ENCODE measurements at places on chromosomes 11 and 22. TPM values are rescaled to one million over a fixed set of nuclear protein-coding genes. Genes with fewer than 3 reads are reported as not detected.

RBMXL2 gene
- not detected for total RNA-seq

DPP3 gene
- total RNA-seq: 66.7 TPM

APOL4 gene
- total RNA-seq: 2.7 TPM

MMP10 gene
- not detected for total RNA-seq

P2RX6 gene
- total RNA-seq: 2.0 TPM

EFCAB6 gene
- 2.6 TPM for total RNA-seq

MACROD1 gene
- 5.1 TPM for total RNA-seq

ANO9 gene
- total RNA-seq: not detected

SAC3D1 gene
- 4.1 TPM for total RNA-seq

SART1 gene
- 43.4 TPM for total RNA-seq

UQCC3 gene
- total RNA-seq: 9.1 TPM

SMIM38 gene
- not detected for total RNA-seq

JAML gene
- total RNA-seq: not detected

HORMAD2 gene
- total RNA-seq: not detected

TTC12 gene
- total RNA-seq: 17.2 TPM

DYNC2H1 gene
- 6.1 TPM for total RNA-seq

DUSP8 gene
- total RNA-seq: 3.2 TPM

ZNF215 gene
- total RNA-seq: 10.7 TPM

AKIP1 gene
- 51.1 TPM for total RNA-seq

OR51I1 gene
- not detected for total RNA-seq

POTEH gene
- total RNA-seq: 1.2 TPM

SOX10 gene
- not detected for total RNA-seq

CNTN5 gene
- 3.8 TPM for total RNA-seq

POU2AF1 gene
- total RNA-seq: not detected

ACTN3 gene
- not detected for total RNA-seq

DNA sequence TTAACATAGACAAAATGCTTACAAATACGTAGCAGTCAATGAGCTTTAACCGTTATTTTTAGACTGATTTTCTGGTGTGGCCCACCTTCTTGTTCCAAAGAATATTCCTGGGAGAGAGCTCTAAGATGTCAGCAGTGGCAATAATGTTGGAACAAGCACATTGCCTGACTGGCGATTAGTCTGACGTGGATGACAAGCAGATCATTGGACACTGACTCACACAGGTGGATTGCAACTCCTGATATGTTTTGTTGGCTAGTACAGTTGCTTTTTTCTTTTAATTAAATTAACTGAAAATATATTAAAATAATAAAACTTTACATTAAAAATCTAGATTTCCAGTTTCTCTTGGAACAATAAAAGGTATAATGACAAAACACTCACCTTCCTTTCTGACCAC, 78.0 kb downstream of the TENM4 start:
- no peak for DNase-seq

DNA sequence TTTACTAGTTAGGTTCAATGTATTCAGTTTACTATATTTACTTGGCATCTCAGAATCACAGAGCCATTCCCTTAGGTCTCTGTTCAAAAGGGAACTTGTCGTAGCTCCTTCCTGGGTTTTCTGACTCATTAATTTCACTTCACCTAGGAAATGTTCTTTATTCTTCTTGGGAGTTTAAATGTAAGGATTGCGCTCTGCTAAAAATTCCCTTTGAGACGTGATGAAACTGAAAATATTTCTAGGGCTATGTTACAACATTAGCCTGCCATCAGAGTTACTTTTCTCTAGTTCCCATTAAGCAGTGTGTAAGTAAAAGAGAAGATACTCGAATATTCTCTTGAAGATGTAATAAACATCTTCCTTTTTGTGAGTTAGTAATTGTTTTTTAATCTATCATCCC, 209.5 kb downstream of the CASP12 start:
- no peak for DNase-seq

DNA sequence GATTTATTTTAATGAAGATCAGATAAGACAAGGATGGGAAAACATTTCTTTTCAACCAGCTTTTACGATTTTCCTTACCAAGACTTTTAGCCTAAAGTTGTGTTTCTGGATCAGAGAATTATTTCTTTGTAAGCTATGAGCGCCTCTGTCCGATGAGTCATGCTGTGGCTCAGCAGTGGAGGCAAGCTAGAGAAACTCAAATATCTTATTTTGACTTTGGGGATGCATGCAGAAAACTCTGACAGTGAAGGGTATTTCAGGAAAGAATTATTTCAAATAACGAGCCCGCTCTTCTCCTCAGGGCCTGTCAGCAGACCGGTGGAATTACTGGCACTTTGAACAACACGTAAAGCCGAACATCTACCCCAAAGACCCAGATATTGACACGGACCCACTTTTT, 77.9 kb upstream of the OR5AK2 start:
- no peak for DNase-seq

GRCh38 chr11:35102267-35102666, 36.7 kb upstream of the CD44 start:
- DNase-seq: no peak

GRCh38 chr11:105582497-105582896, 27.4 kb upstream of the GRIA4 start:
- peak; percentile 66 for DNase-seq

DNA sequence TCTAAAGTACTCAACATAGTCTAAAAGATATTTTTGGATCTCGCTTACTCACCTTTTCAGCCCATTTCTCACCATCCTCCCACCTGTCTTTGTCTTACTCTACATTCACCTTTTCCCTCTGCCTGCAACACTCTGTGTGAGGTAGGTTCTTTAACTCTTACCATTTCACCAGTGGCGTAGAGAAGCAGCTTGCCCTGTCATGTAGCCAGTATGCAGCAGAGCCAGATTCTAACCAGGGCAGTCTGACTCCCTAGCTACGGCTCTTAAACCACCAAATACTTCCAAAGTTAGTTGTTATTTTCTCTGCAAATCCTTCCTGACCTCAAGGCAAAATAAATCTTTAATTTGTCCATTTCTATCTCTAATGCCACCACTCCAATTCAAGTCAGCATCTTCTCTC, 7.5 kb downstream of the ALG8 start:
- no peak for DNase-seq

GRCh38 chr22:30393322-30393680, 3.5 kb upstream of the SEC14L2 start:
- DNase-seq: no peak

GRCh38 chr11:65649656-65650546, 12.0 kb downstream of the SIPA1 start:
- DNase-seq: no peak

DNA sequence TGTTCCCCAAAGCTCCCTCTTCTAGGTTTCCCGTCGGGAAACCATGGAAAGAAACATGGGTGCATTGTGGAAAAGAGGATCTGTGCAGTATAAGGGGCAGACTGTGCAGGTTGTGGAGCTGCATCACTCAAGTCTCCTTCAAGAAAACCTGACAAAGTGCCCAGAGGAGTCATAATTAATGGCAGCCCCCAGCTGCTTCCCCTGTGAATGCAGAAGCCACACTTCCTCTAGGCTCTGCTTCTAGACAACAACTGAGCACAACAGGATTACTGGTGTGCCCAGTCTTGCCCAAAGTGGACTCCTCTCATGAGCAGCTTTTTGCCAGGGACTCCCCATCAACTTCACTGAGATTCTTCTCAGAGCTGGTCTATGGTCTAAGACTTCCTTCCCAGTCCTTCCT, 42.6 kb upstream of the SCUBE2 start:
- DNase-seq: no peak

GRCh38 chr11:126893796-126894195, 106.8 kb downstream of the KIRREL3 start:
- no peak for DNase-seq

- DNase-seq: no peak
Observed at GRCh38 chr22:46060292-46061123, 83.5 kb upstream of the WNT7B start.

DNA sequence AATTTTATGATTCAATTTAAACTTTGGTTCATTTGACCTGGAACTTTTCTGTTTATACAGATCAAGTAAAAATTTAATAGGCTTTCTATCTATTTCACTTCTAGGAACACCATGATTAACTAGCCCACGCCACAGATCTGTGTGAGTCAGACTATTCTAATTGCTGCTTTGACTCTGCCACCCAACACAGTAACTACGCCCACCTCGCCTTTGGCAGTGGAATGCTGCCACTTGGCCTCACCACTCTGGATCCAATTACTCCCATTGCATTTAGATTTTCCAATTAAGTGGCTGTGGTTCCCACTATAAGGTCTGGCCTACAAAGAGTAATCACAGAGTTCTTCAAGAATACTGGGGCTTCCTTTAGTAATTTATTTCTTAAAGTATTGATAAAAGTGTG, 46.6 kb upstream of the LIN7C start:
- DNase-seq: peak; percentile 40

- DNase-seq: no peak
Observed at GRCh38 chr11:128726458-128727139, 32.7 kb downstream of the FLI1 start.

DNA sequence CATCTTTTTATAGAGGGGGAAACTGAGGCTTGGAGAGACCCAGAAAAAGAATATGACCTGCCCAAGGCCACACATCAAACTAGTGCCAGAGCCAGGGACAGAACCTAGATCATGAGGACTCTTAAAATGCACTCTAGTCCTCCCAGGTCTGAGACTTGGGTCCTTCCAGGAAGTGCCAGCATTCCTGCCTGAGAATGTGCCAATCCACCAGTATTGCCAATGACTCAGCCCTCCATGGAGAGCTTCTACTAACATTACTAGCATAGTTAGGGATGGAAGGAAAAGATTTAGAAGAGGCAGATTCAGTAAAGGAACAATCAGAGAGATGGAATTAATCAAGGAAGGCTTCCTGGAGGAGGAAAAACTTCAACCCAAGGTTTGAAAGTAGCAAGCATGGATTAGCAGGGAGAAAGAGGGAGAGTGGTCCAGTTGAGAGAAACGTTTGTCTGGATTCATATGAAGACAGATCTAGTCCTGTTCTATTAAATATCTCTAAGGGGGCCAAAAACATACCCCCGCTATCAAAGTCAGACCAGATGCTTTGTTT, 20.1 kb upstream of the SMIM35 start:
- DNase-seq: peak; percentile 28

- DNase-seq: no peak
Observed at GRCh38 chr11:92739041-92739440, 230.4 kb upstream of the MTNR1B start.

DNA sequence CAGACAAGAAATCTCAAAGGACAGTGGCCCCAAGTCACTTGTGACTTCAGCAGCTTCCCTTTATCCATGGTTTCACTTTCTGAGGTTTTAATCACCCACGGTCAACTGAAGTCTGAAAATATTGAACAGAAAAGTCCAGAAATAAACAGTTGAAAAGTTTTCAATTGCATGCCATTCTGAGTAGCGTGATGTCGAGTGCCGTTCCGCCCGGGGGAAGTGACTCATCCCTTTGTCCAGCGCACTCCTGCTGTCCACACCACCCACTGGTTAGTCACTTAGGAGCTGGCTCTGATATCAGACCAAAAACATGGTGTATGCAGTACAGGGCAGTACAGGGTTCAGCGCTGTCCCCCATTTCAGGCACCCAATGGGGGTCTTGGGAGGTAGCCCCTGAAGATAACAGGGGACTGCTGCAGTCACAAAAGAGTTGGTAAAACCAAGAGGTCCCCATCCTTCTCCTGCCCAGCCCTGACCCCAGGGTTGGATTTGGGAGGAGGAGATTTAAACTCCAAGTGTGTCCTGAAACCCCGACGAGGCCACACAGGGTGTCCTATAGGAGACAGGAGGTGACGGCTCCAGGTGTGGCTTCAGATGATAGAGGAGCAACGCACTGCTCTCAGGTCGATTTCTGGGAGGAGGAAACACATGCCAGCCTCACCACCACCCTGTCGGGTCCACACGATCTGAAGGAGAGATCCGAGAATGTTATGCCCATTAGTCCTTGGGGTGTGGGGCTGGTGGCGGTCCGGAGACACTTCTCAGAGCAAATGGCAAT, 390.1 kb downstream of the CTTN start:
- DNase-seq: peak; percentile 76

GRCh38 chr11:96028746-96029145, 104.8 kb upstream of the MTMR2 start:
- no peak for DNase-seq

DNA sequence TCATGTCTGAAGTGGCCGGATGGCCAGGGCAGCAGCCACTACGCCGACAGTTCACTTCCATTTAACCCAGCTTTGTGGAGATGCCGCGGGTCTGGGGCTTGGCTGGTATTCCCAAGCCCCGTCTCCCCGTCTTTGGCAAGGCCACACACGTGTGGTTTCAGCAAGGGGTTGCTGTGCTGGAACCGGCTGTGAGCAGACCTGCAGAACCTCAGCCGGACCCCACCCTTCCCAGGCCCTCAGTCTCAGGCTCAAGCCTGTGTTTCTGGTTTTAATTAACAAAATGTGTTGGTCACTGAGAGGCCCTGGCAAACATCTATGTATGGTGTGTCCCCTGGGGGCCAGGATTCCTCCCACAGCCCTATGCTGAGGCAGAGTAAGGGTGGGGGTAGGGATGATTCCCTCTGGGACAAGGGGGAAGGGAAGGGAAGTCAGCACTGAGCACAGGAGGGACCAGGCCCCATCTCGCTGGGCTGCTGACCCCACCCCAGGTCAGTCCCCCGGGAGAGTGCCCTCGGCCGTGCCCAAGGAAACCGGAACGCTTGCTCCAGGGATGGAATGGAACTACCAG, 9.3 kb downstream of the OSBPL5 start:
- no peak for DNase-seq
